Esophagus squamous epithelium (tissue), 5 donors: ENCODE measurements at places on chromosomes 16 and 17.

GRCh38 chr17:72467841-72468653 is 347.2 kb downstream of the SOX9 start:
- no peak for DNase-seq

DNA sequence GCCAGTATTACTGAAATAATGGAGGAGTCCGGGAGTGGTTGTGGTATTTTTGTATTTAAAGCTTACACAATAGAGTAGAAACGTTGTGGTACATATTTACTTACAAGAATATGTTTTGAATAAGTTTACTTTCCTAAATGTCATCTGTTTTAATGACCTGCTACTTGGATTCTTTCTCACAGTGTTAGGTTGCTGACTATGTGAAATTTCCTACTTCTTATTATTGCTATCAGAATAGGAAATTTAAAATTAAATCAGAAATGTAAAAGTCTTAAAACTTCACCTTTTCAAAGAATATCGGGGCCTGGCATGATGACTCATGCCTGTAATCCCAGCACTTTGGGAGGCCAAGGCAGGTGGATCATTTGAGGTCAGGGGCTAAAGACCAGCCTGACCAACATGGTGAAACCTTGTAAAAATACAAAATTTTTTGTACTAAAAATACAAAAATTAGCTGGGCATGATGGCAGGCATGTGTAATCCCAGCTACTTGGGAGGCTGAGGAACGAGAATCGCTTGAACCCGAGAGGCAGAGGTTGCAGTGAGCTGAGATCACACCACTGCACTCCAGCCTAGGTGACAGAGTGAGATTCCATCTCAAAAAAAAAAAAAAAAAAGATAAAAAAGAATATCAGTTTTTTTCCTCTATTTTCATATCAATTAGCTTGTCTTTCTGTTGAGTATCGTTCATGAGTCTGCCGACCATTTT is 77.8 kb downstream of the VMP1 start:
- no peak for DNase-seq

GRCh38 chr17:31752584-31752983 is 106.5 kb downstream of the COPRS start:
- DNase-seq: no peak

DNA sequence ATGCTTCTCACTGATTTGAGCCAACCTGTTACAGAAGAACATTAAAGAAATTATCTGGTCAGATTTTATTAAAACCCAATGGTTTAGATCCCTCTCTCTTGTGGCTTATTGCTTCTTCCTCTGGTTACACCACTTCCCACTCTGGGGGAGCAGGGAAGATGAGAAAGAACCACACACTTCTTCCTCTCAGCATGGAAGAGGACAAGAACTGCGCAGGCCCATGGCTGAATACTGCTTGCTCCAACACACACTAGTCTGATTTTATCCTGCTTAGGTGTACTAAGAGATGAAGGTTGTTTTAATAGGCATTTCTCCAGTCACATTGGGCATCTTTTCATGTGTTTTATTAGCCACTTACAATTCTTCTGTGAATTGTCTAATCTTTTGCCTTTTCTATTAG is 27.6 kb downstream of the MAP3K3 start:
- DNase-seq: no peak

DNA sequence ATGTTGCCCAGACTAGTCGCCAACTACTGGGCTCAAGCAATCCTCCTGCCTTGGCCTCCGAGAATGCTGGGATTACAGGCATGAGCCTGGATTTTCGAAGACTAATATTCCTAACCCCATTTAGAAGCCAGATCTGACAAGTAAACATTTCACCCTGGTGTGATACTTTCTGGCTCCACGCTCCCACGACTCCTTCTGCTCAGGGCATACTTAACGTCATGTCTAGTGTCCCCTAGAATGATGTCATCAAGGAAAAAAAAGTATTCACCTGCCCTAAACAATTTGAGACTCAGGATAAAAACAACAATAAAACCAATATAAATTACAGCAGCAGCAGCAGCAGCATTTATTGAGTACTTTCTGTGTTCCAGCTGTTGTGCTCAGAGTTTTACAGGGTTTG is 13.2 kb downstream of the ITGB3 start:
- no peak for DNase-seq

- DNase-seq: no peak
These were observed 1.0 kb downstream of the ITGA3 start for GRCh38 chr17:50056961-50057330.

GRCh38 chr17:4658478-4659305 is 17.2 kb upstream of the ALOX15 start:
- DNase-seq: no peak

GRCh38 chr17:67085406-67085805 is 41.1 kb downstream of the CACNG1 start:
- no peak for DNase-seq

GRCh38 chr16:58105631-58106030 is 23.6 kb downstream of the CFAP20 start:
- DNase-seq: no peak

- DNase-seq: no peak
These were observed 317.2 kb upstream of the ZFHX3 start for GRCh38 chr16:73365016-73365551.

- DNase-seq: no peak
These were observed 1.1 kb downstream of the C1QTNF1 start for GRCh38 chr17:79024901-79025737.

DNA sequence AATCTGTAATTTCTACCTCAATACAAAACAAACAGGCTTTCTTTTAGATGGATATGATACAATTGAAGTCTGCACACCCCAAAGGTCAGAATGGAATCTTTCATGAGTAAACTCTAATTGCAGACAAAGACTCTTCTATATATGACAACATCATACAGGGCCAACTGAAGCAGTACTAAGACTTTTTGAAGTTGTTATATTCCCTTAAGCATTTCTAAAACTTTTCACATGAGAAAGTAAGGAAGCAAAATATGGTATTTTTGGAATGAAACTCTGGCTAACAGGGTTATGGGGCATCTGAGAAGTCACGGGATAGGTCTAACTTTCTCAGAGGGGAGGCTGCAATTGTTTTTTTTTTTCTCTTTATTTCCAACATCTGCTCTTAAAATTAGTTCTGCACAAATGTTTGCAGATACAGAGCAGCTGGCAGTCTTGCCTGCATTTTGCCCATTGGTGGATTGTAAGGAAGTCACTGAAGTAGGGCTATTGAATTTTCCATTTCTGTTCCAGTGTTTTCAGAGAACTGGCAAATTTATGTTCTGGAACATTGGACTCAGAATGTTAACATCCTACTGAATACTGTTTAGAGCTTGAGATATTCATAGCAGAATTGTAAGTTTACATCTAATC is 59.1 kb downstream of the SSH2 start:
- DNase-seq: no peak

DNA sequence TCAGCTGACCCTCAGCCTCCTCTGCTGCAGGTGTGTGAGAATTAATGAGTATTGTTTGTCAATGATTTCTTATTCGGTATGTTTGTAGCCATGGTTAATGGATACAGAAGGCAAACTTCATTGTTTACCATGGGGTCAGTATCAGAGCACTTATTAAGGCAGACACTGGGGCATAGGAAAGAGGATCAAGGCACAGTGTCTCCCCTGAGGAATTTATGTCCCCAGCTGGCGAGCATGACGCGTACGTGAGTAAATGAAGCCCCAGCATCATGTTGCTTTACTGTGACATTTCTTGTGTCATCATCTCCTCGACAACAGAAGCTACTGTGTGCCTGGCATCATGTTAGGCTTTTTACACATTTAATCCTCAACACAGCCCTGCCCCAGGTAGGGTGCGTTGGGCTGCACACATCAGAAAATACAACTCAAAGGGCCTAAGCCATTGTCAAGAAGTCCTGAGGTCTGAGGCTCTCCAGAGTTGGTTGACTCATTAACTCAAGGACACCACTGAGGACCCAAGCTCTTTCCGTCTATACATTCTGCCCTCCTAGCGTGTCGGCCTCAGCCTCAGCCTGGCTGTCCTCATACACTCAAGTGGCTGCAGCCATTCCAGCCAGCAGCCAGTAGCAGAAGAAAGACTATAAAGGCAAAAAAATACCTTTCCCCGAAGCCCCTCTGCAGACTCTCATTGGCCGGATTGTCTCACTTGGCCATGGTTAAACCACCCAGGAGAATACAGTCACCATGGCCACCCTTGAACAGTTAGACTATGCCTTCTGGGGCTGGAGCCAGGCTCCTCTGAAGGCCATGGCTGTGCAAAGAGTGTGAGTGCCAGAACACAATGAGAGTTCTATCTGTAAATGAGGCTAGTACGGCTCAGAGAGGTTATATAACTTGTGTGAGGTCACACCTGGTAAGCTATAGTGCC is 13.9 kb upstream of the ZCCHC14 start:
- DNase-seq: no peak

GRCh38 chr16:70162041-70162451 is 11.5 kb upstream of the CLEC18C start:
- DNase-seq: no peak

DNA sequence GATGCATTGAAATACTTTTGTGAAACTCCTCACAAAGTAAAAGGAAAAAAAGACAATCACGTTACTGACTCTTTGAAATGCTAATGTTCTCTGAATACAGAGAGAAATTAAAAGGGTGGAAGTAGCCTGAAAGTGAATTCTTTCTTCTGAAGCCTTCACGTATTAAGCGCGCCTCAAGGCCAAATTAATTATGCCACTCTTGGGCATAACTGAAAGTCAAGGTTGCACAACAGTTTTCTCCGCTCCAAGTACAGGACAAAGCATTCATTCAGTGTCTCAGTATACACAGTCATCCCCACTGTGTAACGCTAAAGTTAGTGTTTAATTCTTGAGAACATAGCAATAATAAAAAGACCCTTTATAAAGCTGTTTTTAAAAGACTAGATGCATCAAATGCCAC is 21.5 kb downstream of the PARN start:
- no peak for DNase-seq

DNA sequence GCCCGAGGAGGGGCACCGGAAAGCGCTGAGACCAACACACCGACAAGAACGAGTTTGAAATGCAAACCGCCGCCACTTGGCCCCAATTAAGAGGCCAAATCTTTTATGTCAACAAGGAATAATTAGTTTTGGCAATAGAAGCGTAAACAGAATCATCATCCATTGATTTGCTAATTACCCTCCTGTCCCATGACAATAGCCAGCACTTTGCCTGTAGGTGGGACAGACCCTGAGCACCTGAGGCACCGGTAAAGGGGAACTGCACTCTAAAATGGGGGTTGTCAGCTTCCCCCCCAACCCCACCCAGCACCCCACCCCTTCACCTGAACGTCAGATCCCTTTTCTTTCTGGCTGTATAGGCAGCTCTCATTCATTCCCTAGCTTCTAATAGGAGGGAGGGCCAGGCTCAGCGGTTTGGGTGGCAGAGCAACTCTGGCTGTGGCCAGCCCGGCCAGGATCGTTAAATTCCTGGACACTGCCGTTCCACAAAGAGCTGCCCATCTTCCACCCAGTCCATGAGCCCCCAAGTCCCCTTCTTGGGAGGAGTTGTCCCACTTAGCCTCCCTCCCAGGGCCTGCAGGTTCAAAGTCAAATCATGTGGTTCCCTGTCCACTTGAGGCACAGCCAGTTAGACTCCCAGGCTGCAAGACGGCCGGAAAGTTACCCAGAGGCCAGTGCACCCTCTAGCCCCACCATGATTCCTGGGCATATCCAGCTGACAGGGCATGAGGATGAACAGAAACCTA is 45.8 kb downstream of the WNT3 start:
- no peak for DNase-seq
